ENCODE measurements at places on chromosomes 5 and 9. TPM values are rescaled to one million over a fixed set of nuclear protein-coding genes. Genes with fewer than 3 reads are reported as not detected.

GRCh38 chr9:89933578-89933977 lies 328.8 kb downstream of the GADD45G start:
- ATAC-seq = no peak

DNA sequence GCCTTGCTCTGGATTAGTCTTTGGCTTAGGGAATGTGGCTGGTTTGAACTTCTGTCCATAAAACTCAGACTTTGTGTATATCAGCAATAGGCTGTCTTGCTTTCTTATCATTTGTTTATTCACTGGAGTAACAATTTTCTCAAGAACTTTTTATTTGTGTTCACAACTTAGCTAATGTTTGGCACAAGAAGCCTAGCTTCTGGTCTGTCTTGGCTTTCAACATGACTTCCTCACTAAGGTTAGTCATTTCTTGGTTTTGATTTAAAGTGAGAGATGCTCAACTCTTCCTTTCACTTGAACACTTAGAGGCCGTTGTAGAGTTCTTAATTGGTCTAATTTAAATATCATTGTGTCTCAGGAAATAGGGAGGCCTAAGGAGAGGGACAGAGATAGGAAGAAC lies 4.9 kb downstream of the FBXO38 start:
- peak; percentile 70 for ATAC-seq

Gene ABO
- not detected for total RNA-seq

DNA sequence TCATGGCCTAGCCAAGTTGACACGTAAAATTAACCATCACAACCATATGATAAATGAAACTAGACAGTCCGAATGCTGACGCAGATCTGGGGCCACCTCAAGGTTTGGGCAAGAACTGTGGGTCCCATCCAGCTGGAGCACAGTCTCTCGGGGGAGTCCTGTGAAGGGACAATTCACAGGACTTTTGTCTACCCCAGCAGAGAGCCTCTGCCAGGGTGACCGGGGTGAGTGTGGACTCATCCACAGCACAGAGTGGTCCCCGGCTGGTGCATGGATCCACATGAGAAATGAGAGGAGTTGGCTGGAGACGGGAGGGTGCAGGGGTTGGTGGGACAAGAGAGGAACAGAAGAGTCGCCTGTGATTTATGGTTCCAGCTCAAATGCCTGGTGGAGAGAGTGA lies 17.7 kb upstream of the MED10 start:
- ATAC-seq = no peak

DNA sequence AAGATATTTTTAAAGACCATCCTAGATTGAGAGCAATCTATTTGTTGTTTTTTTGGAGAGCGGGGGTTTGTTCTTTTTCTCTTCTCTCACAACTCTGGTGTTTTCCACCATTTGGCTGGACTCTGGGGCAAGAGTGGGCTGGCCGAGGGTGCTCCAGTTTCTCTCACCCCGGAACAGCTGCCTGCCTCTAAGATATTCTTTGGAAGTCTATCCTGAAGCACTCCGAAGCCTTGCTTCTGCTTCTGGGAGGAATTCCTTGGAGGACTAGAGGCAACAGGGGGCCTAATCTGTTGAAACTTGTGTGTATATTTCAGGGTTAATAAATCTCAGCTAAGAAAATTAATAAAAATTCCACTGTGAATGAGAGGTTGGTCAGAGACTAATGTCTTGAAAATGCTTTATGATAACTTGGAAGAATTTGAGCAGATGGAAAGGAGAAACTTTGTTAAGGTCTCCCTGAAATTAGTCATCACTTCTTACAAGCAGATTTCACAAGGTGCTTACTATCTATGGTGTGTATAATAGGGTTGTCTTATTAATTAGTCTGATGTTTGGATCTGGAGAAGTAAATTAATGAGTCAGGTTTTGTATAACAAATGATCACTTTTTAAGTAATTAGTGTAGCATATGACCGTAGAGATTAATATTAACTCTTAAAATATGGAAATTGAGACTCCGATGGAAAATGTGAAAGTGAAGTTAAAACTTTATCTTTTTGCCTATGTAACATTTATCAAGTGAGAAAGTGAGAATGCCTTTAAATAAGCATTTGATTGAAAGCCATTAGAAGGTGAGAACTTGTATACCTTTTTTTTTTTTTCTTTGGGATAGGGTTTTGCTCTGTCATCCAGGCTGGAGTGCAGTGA lies 4.0 kb downstream of the MAN2A1 start:
- no peak for ATAC-seq

Gene C5orf52
- not detected for total RNA-seq

GRCh38 chr5:67409126-67409777 lies 212.7 kb upstream of the CD180 start:
- no peak for ATAC-seq

- ATAC-seq = no peak
Measured at GRCh38 chr9:130450344-130451003, 5.7 kb downstream of the ASS1 start.
